Effector CD4-positive, alpha-beta T cell (primary cell): ENCODE measurements at places on chromosomes 3 and 15.

- DNase-seq, result no peak
Observed at GRCh38 chr15:73680549-73680948, 3.6 kb upstream of the CD276 start.

DNA sequence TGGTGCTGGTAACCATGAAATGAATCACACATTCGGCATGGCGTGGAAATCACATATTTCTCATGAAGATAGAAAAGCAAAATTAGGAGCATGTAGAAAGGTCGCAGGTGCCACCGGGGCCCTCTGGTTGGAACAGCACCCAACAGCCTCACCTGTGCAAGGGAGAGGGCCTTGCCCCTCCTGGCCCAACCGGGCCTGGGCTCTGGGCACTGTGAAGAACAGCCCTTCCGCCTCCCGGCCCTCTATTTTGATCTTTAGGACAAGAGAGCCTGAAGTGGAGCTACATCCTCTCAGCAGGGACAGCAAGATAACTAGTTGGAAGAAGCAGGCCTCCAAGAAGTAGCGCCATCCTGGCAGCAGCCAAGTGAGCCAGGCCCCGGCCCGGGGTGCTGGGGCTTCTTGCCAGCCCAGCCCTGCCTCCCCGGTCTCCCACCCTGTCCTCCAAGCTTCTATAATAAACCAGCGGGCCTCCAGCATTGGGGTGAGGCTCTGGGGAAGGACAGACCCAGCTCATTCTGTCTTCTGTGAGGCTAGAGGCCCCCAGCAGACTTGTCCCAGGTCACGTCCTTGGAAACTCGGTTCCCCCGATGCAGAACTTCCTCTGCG lies 46.1 kb upstream of the FGD5 start:
- DNase-seq, result no peak

- DNase-seq, result no peak
Observed at GRCh38 chr3:12170207-12170606, 11.5 kb upstream of the TIMP4 start.

- DNase-seq, result no peak
Observed at GRCh38 chr3:161893972-161894371, 397.4 kb downstream of the OTOL1 start.

DNA sequence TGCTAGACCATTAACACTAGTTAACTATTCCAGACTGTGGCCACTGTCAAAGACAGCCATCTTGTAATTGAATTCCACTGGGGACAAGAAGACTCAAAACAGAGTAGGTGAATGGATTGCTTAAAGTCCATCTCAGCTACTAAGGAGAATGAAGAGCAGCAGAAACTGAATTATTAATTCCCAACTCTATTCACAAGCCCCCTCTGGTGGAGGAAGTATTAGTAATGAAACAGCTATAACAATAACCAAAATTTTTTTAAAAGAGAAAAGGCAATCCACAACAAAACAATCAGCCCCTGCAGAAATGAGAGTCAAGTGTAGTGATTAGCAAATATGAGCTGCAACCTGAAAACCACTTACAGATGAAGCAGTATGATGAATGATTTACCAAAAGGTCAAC lies 302.8 kb downstream of the FHIT start:
- no peak for DNase-seq

GRCh38 chr3:126160243-126161210 lies 19.9 kb downstream of the ALDH1L1 start:
- no peak for DNase-seq

- no peak for DNase-seq
Observed at GRCh38 chr15:51168700-51169099, 74.0 kb upstream of the TNFAIP8L3 start.

DNA sequence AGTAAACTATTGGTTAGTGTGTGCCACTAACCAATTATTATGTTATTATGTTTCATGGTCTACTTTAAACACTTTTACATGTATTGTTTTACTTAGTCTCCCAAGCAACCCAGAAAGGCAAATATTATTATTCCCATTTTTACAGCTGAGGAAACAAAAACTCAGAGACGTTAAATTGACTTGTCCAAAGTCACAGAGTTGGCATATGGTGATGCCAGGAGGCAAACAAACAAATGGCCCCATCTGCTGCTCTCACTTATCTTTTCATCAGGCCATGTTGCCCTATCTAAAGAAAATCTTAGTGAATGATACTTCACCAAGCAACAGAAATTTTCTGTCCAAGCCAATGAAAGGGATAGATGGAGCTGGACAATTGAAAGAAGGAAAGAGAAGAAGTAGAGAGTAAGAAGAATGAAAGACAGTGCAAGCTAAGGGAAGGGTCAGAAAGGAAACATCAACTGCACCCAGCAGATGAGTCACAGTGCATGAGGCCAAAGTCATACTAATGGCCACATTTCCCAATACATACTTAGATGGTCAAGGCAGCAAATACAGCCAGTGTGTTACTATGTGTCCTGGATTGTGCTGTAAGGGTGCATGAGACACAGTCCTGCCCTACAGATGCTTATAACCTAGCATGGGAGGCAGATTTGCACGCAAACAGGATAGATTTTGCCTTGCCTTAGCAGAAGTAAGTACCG lies 266.9 kb downstream of the KCNMB2 start:
- DNase-seq, result no peak

DNA sequence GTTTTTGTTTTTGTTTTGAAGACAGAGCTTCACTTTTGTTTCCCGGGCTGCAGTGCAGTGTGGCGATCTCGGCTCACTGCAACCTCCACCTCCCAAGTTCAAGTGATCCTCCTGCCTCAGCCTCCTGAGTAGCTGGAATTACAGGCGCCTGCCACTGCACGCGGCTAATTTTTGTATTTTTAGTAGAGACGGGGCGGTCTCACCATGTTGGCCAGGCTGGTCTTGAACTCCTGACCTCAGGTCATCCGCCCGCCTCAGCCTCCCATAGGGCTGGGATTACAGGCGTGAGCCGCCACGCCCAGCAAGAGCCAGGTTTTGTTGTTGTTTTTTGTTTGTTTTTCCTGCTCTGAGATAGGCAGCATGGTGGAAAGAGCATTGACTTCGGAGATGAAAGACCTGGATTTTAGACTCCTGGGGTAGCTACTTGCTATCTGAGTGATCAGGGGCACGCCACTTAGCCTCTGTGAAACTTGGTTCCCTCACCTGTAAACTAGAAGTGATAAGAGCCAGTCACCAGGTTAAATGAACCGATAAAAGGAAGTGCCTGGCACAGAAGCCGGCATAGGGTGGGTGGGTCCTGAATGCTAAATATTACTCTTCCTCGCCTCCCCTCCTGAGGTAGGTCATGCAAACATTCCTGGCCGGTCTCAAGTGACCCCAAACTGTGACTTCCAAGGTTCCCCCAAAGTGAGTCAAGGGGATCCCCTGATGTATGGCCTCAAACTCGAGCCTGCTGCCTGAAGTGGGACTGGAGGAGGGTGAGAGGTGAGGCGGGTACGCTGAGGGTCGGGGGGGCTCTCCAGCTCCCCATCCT lies 62.9 kb upstream of the MCF2L2 start:
- DNase-seq, result no peak

- DNase-seq, result no peak
Observed at GRCh38 chr3:72345980-72346379, 502.3 kb downstream of the SHQ1 start.

DNA sequence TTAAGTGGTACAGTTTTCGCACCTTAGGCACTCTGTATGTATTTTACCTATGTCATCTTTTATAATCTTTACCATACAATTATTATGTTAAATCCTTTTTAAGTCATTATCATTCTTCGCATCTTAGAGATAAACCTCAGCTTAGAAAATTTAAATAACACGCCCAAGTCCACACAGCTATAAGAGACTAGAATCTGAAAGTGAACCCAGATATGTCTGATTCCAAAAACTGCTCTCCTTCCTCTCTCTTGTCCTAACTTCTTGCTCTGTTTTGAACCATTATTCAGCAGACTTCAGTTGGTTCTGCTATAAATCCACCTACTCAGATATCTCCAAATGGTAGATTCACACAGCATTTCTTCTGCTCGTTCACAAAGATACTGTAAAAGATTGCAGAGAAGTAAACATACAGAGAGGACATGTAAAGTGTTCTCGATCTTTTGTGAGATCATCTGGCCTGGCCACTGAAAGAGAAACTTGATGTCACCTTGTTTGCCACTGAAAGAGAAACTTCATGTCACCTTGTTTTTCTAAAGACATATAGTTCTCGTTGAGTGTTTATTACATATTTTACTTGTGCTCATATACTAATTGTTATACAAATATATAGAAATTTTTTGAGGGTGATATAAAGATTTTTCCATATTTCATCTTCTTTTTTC lies 533.2 kb downstream of the GRM7 start:
- no peak for DNase-seq
